ENCODE measurements at places on chromosomes 13 and 19.

GRCh38 chr19:29695765-29696564, 19.1 kb downstream of the C19orf12 start:
- DNase-seq = no peak

DNA sequence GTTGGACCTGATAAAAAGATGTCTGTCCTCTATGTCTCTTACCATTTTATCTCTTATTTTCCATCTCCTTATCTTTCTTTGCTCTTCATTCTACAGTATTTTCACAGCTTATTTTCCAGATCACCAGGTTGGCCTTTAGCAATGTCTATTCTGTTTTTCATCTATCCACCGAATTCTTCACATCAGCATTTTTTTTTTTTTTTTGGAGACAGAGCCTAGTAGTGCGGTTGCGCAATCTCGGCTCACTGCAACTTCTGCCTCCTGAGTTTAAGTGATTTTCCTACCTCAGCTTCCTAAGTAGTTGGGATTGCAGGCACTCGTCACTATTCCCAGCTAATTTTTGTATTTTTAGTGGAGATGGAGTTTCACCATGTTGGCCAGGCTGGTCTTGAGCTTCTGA, 49.0 kb downstream of the DNAJC15 start:
- no peak for DNase-seq

DNA sequence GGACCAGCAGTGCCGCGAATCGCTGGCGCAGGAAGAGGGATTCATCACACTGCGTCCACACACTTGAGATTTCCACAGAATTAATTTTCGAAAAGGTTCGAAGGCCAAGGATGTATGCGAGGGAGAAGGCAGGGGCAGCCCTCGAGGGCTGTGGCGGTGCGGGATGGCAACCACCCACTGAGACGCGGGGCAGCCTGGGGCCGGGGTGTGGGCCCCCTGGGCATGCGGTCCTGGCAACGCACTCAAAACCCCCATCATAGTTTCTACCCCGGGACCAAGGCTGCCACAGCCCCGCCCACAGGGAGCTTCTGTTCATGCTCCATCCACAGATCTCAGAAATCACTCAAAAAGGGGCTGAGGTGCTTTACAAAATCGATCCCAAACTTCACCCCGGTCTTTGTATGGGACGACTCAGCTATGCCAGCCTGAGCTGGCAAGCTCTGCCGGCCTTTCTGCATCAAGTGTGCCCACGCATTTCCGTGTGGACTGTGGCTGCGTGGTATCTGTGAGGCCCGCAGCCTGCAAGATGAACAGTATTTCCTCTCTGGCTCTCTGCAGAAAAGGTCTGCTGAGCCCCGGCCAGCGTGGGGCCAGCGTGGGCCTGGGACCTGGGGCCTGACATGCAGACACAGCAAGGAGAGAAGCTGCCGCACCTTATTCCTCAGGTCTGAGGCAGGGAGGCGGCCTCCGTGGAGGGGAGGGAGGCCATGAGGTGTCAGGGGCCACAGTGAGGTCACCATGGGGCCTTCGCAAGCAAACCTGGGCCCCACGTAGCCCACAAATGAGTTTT, 19.2 kb downstream of the ZNF787 start:
- DNase-seq = no peak

- peak; percentile 4 for DNase-seq
Measured at GRCh38 chr13:33194820-33195692, 90.5 kb downstream of the STARD13 start.

- no peak for DNase-seq
Measured at GRCh38 chr13:39803156-39803555, 147.7 kb downstream of the COG6 start.

DNA sequence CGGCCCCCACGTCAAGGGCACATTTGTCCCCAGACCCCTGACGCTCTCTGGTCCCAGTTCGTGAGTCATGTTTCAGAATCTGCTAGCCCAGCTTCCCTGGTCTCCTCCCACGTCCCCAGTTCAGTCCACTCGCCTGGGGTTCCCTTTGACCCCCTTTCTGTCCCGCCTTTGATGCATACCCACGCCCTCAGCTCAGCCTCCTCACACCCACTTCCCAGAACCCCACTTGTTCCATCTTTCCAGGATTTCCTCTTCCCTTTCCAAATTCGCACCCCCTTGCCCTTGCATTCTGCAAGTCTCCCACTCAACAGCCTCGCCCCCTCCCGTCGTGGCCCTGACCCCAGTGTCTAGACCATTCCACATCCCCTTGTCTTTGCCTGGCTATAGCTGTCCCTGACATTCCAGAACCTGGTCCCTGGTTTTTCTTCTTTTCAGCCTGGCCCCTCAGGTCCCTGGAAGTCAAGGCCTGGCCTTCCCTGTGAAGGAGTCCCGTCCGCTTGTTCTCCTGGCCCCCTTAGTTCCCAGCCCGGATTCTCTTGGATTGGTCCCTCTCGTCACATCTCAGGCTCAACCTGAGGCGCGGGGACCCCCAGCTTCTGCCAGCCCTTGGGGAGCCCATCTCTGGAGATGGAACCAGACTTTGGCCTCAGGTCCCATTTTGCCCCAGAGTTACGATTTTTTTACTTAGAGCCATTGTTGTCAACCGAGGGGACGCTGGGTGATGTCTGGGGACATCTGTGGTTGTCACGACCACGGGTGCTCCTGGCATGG, 1.3 kb downstream of the NCLN start:
- no peak for DNase-seq

DNA sequence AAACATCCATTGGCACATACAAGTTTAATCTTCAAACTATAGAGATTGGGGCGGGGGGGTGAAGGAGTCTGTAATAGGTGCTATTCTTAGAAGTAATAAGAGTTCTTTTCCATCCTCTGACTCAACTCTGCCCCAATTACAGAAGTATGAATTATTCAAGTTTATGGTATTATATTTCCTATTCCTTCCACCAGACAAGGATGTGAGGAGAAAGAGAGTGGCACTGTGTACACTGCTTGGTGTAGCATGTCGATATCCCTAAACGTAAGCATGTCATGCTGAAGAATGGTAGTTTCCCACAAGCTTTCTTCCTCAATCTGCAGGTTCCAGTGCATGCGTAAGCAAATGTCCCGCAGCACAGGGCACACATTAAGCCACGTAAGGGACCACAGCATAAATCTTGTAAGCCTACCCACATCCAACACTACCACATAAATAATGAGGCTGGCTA, 14.1 kb downstream of the BRD4 start:
- peak; percentile 52 for DNase-seq

DNA sequence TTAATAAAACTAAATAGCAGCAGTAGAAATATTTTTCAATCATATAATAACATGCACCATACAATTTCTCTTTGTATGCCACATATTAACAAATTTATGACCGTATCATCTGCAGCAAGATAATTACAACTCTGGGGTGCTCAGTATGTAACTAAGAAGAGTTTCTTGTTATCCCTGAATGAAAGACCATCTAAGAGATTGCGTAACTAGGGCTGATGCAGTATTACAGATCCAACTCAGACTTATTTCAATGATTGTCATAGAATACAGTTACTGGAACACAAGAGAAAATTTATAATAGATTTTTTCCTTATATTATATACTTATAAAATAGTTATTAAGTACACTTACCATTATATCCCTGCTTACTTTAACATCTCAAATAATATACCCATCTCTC, 305.1 kb downstream of the SLITRK1 start:
- no peak for DNase-seq

DNA sequence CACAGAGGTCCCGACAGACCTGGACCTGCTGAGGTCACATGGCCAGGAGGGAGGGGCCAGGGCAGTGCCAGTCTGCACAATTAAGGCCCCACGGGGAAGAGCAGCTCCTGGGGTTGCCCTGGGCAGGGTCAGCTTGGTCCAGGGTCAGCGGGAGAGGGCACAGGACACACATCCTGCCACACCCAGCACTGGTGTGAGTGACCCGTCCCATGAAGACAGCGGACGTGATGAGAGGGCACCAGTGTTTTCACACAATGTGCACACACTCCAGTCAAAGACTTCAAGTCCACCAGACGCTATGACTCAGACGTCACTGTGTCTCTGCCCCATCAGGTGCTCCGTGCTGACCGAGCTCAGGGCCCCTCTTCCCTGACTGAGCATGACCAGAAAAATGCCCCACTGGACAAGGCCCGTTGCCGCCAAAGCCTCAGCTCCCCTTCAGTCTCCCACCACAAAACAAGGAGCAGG, 4.2 kb downstream of the TMEM259 start:
- DNase-seq = no peak

DNA sequence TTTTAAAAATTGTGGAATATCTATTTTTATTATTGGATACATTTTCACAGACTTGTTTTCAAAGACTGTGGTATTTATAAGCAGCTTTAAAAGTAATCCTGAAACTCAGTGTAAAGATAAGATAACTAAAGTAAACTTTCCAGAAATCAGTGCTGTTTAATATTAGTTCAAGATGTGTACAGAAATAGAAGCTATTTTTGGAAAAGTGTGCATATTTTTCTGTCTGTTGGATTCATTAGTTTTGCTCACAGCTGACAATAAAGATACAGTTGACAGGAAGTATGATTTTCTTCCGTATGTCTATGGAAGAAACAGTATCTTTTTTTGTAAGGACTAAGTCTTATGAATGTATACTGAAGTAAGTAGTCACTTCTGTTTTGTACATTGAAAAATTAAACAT, 85.9 kb downstream of the GJA3 start:
- no peak for DNase-seq

- no peak for DNase-seq
Measured at GRCh38 chr19:42291435-42291810, 10.5 kb upstream of the PRR19 start.

DNA sequence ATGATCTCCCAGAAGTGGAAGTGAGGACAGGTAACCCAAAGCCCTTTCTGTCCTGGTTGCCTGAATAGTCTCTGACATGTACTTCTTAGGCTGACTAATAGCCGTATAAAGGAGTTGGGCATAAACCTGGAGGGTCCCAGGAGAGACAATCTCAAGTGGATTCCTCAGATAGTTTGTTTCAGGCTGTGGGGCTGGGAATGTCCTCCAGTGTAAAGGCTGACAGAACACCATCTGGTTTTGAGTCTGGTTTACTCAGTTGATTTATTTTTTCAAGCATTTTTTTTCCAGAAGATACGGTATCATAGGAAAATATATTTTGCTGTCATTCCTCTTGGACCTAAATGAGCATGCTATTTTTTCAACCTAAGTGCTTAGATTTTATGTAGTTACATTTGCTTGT, 15.2 kb downstream of the HTR2A start:
- DNase-seq = no peak

- DNase-seq = no peak
Measured at GRCh38 chr19:10891405-10892086, 20.2 kb downstream of the CARM1 start.

Data from memory B cell (primary cell).